ENCODE measurements at places on chromosomes 2 and 18.

DNA sequence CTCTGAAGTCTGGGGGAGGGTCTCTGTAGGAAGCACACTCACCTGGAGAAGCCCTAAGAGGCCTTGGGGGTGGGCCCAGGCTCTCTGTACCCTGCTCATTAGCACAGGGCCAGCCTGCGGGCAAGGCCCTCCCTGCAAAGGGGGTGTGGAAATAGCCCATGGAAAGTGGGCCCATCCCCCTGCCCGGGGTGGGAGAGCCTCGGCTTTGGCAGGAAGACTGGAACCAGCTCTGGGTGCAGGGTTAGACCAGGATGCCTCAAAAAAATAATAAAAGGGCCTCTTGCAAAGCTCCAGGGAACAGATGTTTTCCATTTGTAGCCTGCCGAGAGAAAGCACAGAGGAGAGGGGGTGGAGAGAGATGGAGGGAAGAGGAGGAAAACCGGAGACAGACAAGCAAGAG is 98.7 kb downstream of the STPG4 start:
- peak; percentile 98 for DNase-seq

- peak; percentile 65 for DNase-seq
Measured at GRCh38 chr18:58893388-58894099, 28.9 kb downstream of the ZNF532 start.

DNA sequence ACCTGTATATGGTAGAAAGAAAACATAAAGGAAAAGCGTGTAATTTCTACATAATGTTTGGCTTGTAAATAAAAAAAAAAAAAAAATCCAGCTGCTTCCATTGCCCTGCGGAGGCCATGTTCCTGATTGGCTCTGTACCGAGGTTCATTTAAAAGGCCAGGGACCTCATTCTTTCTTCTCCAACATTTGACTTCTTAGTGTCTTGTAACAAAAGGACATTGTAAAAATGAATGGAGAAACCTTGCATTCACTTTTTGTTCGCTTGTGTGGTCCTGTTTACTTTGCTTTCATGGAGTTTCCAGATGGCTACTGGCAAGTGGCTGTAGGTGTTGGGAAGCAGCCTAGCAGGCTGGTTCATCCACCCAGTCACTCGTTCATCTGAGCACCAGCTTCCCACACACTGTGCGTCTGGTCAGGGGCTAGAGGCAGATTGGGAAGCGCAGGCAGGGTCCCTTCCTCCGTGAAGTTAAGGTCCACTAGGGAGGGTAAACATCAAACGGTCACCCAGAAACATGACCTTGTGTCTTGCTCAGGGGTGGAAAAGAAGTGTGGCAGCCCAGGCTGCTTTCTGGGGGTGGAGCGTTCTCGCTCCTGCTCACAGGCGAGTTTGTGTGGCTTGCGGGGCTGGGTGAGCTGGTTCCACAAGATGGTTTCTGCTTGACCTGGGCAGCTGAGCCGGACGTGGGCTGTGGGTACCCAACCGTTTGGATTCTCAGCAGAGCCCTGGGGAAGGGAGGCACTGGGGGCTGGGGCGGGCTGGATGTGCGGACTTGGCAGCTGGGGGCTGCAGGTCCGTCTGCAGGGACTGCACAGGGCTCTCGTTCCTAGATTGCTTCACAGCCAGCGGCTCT is 260.7 kb downstream of the AGAP1 start:
- DNase-seq, result no peak

DNA sequence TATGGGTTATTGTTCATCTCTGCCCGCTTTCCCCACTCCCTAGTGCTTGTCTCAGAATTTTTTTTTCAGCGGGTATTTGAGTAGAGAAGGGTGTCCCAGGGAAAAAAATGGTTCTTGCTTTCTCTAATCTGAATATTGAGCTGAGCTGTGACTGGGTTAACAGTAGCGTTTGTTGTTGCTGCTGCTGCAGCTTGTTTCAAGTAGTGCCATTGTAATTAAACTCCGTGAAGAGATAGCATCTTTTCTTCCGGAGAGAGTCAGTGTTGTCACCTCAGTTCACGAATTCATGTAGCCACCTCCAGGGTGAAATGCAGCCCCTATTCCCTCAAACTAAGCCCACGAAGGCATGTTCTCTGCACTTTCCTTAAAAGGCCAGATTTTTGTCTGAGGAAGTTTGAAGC is 1.5 kb upstream of the AAK1 start:
- DNase-seq, result peak; percentile 71

- DNase-seq, result no peak
Measured at GRCh38 chr18:72086421-72086820, 457.7 kb downstream of the CBLN2 start.
